ENCODE measurements at places on chromosomes 12 and 14. TPM values are rescaled to one million over a fixed set of nuclear protein-coding genes. Genes with fewer than 3 reads are reported as not detected.
A peak's percentile ranks its signal among the peaks of the same experiment; 100 is the strongest.

DNA sequence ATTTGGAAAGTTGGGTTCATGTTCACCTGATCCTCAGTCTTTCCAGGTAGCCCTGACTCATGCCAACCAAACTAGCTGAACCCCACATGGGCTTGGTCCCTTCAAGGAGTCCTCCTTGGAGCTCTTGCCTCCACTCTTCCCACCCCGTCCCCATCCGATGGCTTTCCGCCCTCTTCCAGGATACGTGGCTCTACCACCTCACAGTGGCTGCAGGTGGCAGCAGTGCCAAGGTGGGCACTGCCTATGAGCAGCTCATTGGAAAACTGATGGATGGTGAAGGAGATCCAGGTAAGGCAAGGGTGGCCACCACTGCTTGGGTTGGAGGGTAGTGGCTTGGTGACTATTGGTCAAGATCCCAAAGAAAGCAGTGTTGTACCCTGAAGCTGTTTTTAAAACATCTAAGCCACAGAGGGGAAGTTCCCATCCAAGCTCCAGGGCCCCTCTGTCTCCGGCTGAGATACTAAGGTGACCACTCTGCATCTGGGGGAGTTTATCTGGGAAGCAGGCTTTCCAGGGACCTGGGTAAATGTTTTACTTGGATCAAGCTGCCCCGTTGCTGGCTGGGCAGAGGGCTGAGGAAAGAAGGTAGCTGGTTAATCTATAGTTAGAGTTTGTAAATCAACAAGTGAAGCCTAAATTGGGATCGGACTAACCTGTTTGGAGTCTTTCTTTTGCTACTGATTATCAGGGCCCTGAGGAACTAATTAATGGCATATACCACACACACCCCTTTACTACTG is 23.7 kb downstream of the PIGH start:
- H3K4me1 ChIP-seq: no peaks in the 10 kb centered on the region
- DNase-seq: no peak
- H3K4me3 ChIP-seq: no peak overlapping the region
- H3K27ac ChIP-seq: no peak overlapping the region

- peaks cover 4% of the 10 kb centered on the region for H3K4me1 ChIP-seq
- H3K4me3 ChIP-seq: no peak overlapping the region
These were observed 89.4 kb downstream of the ATP23 start for GRCh38 chr12:58030566-58031279.

DNA sequence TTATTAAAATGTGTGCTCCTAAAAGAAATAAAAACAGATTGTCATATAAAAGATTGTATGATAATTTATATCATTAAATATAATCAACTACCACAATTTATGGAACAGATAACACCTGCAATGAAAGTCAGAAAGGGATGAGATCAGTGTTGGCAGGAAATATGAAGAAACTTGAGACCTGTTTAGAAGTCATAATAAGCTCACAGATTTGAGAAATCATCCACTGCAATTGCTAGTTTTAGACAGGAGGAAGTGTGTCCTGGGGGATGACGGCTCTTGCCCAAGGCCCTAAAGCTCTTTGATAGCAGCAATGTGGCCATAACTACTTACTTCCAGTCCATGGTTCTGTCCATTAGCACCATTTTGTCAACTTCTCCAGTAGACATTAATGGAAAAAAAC is 122.8 kb upstream of the SOX5 start:
- no peak overlapping the region for H3K4me3 ChIP-seq
- H3K4me1 ChIP-seq: no peaks in the 10 kb centered on the region
- DNase-seq: no peak
- no peaks in the 10 kb centered on the region for H3K36me3 ChIP-seq

DNA sequence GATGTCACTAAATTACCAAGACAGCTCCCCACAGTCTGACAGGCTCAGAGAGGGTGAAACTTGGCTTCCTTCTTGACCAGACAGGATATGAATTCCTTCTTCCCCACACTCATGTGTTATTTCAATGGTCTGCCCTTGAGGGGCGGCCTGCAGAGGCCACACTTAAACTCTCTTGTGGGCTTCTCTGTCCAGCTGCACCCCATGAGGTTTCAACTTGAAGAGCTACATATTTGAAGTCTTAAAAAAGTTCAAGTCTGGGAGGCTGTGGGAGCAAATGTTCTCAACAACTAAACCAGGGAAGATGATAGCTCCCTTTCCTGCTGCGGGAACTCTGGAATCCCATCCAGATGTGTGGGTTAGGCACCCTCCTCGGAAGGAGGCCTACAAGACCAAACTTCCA is 98.3 kb downstream of the TTC7B start:
- H3K4me1 ChIP-seq: peaks cover 9% of the 10 kb centered on the region
- DNase-seq: no peak
- H3K27me3 ChIP-seq: no peaks in the 10 kb centered on the region
- H3K4me3 ChIP-seq: no peak overlapping the region
- no peak overlapping the region for H3K27ac ChIP-seq

- no peaks in the 10 kb centered on the region for H3K36me3 ChIP-seq
- H3K27ac ChIP-seq: no peak overlapping the region
- no peak overlapping the region for H3K4me3 ChIP-seq
- no peaks in the 10 kb centered on the region for H3K4me1 ChIP-seq
- no peak for DNase-seq
These were observed 334.7 kb downstream of the DPF3 start for GRCh38 chr14:72559202-72559601.

GRCh38 chr12:29216266-29216665 is 67.2 kb downstream of the FAR2 start:
- no peak for DNase-seq
- no peak overlapping the region for H3K4me3 ChIP-seq
- no peaks in the 10 kb centered on the region for H3K4me1 ChIP-seq
- no peak overlapping the region for H3K27ac ChIP-seq

- H3K27me3 ChIP-seq: no peaks in the 10 kb centered on the region
- H3K4me3 ChIP-seq: no peak overlapping the region
- H3K4me1 ChIP-seq: peaks cover 47% of the 10 kb centered on the region
- no peak for DNase-seq
These were observed 8.3 kb upstream of the SLC38A2 start for GRCh38 chr12:46380881-46381280.

DNA sequence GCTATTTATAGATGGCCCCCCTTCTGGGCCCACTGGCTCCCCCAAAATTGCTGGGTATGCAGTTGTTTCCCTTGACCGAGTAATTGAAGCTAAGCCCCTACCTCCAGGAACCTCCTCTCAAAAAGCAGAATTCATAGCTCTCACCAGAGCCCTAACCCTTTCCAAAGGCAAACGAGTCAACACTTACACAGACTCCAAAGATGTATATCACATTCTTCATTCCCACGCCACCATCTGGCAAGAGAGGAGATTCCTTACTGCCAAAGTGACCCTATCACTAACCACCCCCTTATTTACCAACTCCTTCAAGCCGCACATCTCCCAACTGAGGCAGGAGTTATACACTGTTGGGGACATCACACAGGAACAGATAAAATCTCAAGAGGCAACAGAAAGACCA is 66.8 kb downstream of the MOK start:
- H3K36me3 ChIP-seq: no peaks in the 10 kb centered on the region
- H3K4me3 ChIP-seq: no peak overlapping the region
- no peaks in the 10 kb centered on the region for H3K4me1 ChIP-seq
- no peaks in the 10 kb centered on the region for H3K27me3 ChIP-seq
- DNase-seq: no peak

GRCh38 chr12:105861227-105861626 is 277.5 kb downstream of the NUAK1 start:
- no peak overlapping the region for H3K4me3 ChIP-seq
- H3K4me1 ChIP-seq: no peaks in the 10 kb centered on the region
- no peaks in the 10 kb centered on the region for H3K36me3 ChIP-seq
- no peak overlapping the region for H3K27ac ChIP-seq
- no peaks in the 10 kb centered on the region for H3K27me3 ChIP-seq

DNA sequence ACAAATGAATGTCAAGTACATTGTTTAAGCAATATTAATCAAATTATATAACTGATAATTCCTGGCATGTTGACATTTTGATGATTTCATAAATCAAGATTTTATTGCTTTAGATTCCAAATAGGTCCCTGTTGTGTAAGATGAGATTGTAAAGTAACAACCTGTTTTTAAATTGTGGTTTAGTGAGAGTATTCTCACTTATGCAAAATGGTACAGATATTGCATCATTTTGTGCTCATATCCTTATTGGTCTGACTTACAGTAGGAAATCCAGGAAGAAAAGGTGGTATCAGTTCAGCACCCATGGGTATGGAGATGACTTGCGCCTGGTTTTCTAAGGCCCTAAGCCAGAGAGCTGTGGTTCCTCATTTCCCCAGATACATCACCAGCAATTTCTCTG is 165.5 kb downstream of the KIF21A start:
- no peaks in the 10 kb centered on the region for H3K4me1 ChIP-seq
- no peaks in the 10 kb centered on the region for H3K36me3 ChIP-seq
- no peak overlapping the region for H3K4me3 ChIP-seq
- DNase-seq: no peak
- H3K27me3 ChIP-seq: no peaks in the 10 kb centered on the region

DNA sequence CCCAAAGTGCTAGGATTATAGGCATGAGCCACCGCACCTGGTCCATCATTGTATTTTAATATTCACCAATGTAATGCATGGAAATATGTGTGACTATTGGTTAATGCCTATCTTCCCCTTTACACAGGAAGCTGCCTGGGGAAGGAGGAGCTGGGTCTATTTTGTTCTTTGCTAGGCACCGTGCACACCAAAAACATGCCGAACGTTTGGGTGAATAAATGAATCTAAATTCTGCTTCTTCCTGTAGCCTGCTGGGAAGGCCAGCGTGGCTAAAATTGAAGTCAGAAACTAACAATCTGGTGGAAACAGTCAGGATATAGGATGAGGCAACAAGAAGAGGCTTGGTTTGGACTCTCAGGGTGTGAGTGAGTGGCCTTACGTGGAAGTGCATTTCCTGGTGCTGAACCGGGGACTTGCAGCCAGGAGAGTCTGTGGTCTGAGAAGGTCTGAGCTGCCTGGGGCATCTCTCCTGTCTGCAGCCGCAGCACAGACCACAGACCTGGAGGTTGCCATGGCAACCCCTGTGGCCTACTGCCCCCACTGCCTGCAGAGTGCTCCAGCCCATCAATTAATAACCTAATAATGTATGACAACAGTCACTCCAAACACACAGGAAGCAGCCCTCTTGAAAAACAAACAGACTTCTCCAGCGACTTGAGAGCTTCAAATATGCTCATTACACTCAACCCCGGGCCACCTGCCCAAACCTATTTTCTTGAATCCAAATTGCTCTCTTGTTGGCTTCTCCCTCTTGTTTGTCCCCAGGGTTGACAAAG is 5.5 kb upstream of the GPR68 start:
- no peak overlapping the region for H3K27ac ChIP-seq
- H3K27me3 ChIP-seq: no peaks in the 10 kb centered on the region
- H3K36me3 ChIP-seq: no peaks in the 10 kb centered on the region
- H3K4me3 ChIP-seq: no peak overlapping the region

DNA sequence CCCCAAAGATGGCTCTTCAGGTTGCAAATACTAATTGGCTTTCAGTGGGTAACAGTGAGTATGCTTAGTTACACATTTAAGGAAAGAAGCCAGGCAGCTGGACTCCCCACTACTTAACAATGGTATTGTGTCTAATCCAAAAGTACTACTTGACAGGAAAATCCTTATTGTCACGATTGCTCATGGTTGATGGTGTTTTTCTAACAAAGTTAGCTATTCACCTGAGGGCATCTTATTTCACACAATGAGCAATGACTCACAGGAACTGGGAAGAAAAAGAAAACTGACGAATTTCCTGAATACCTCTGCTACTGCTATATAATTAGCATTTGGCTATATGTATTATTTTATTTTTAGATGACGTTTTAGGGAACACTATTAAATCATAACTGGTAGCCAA is 33.4 kb upstream of the ALG10 start:
- H3K4me1 ChIP-seq: no peaks in the 10 kb centered on the region
- no peaks in the 10 kb centered on the region for H3K27me3 ChIP-seq
- H3K4me3 ChIP-seq: no peak overlapping the region
- H3K27ac ChIP-seq: no peak overlapping the region
- DNase-seq: no peak
- H3K36me3 ChIP-seq: no peaks in the 10 kb centered on the region

- no peak for DNase-seq
- H3K4me3 ChIP-seq: no peak overlapping the region
These were observed 87.6 kb downstream of the GPR65 start for GRCh38 chr14:88092529-88092928.

- H3K4me3 ChIP-seq: no peak overlapping the region
- H3K27me3 ChIP-seq: no peaks in the 10 kb centered on the region
- DNase-seq: no peak
- H3K4me1 ChIP-seq: peaks cover 5% of the 10 kb centered on the region
- H3K27ac ChIP-seq: no peak overlapping the region
These were observed 142.1 kb downstream of the DYRK2 start for GRCh38 chr12:67790660-67791059.

- H3K27me3 ChIP-seq: no peaks in the 10 kb centered on the region
- H3K27ac ChIP-seq: no peak overlapping the region
- H3K4me1 ChIP-seq: peaks cover 4% of the 10 kb centered on the region
- no peak for DNase-seq
These were observed 208.2 kb downstream of the KIF26A start for GRCh38 chr14:104346608-104347007.

DNA sequence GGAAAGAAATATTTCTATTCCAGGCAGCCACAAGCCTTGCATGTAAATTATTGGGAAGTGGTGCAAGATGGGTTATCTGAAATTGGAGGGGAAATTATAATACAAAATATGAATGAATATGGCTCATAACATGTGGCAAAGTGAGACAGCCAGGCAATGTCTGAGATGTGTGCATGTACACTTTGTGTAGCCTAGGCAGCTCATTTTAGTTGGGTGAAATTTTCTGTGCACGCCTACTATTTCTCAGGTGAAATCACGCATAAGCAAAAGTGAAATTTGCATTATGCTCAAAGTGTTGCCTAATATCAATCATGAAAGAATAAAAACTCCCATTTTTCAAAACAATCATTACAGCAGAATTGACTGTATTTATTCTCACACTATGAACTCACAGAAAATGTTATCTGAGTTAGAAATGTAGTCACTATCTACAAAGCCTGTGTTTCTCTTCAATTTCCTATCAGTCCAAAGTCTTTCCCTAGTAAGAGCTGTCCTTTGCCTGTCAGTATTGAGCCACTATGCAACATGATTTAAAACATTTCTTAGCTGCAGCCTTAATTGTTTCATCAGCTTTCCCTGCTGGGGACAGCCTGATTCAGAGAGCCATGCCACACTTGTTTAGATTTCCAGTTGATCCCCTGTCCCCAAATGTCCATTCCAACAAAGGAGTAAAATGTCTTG is 80.7 kb downstream of the EPS8 start:
- no peak overlapping the region for H3K4me3 ChIP-seq
- H3K4me1 ChIP-seq: peaks cover 60% of the 10 kb centered on the region
- no peak for DNase-seq
- H3K27me3 ChIP-seq: no peaks in the 10 kb centered on the region

- no peak for DNase-seq
- H3K27ac ChIP-seq: no peak overlapping the region
- H3K4me1 ChIP-seq: no peaks in the 10 kb centered on the region
- H3K4me3 ChIP-seq: no peak overlapping the region
These were observed 140.8 kb downstream of the DAD1 start for GRCh38 chr14:22448035-22448904.

GRCh38 chr12:114913871-114914801 is 230.2 kb upstream of the TBX3 start:
- peak; percentile 38 for DNase-seq
- H3K27ac ChIP-seq: peak overlapping the region; percentile 33
- peaks cover 8% of the 10 kb centered on the region for H3K27me3 ChIP-seq
- H3K4me3 ChIP-seq: no peak overlapping the region
- H3K36me3 ChIP-seq: no peaks in the 10 kb centered on the region

PRH2 gene
- total RNA-seq: not detected

ARMH4 gene
- 1.7 TPM for total RNA-seq

NOVA1 gene
- not detected for total RNA-seq

PAX9 gene
- 5.2 TPM for total RNA-seq

IL26 gene
- total RNA-seq: not detected

LRP1-AS gene
- not detected for total RNA-seq

EPS8 gene
- total RNA-seq: 49.9 TPM

MSRB3 gene
- total RNA-seq: 8.2 TPM

Data from HCT116 (cell line).